Posterior cingulate gyrus (tissue), 11 donors: ENCODE measurements at places on chromosomes 4 and X.
A peak's percentile ranks its signal among the peaks of the same experiment; 100 is the strongest.

GRCh38 chrX:32289356-32289755 lies 922.0 kb downstream of the DMD start:
- no peak for DNase-seq

GRCh38 chr4:158065176-158065575 lies 107.6 kb downstream of the GASK1B start:
- DNase-seq = no peak

DNA sequence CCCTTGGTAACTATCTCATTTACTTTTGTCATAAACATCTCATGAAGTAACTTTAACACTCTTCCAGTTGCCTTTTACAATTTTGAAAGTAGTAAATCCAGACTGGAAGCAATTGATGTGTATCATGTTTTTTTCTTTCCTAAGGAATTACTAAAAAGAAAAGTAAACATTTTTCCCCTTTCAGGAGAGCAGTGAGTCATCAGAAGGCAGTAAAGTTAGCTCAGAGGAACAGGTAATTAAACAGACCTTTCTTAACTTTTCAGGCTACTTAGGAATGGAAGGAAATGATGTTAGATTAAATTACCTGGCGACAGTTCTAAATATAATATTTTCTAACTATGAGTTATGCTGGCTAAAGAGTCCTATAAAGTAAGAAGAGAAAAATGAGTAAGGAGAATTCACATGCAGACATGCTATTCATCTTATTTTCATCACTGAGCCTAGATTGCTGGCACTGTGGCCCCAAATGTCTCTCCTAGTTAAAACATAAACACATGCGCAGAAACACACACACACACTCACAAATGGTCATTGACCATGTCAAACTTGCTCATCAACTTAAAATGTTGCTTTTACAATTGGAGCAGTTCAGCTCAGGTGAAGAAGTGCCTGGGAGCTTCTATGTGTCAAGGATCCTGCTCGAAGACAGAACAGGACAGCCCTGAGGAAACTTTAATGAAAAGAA lies 9.3 kb downstream of the DMP1 start:
- DNase-seq = no peak

GRCh38 chr4:145199051-145199716 lies 18.8 kb upstream of the OTUD4 start:
- DNase-seq = no peak

DNA sequence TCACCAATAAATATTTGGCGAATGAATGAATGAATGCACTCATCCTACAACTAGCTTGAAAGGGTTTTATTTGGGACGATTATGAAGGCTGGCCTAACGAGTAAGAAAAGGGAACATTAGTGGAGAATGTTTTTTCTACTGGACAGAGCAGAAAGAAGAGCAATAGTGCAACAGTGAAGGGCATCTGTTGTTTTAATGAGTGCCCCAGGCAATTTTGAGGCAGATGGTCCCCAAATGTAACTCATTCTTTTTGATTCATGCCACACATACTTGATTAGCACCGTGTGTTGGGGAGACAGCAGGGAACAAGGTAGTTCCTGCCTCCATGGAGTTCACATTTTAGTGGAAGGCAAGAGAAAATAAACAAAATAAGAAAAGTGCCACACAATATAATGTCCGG lies 22.7 kb upstream of the INTS6L start:
- no peak for DNase-seq

DNA sequence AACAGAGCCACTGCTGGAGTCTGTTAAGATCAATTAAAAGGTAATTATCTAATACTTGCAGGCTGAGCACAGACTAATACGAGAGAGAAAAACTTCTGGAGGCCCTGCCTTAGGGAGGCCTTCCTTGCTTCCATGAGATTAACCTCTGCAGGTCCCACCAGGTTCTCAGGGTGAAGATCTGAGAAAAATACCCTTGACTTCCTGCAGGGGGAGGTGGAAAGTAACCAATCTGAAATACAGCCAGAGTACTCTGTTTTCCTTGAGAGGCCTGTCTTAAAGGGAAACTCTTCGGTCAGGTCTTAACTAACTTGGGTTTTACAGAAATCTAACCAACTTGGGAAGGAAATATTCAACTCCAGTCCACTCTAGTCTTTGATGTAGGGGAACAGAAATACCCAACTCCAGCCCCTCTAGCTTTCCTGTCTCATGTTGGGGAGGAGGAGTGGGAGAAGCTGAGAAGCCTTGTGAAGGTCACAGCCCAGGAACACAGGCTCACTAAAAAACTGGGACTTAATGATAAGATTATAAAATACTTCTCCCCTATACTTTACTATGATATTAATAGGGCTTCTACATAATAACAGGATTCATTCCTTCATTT lies 77.1 kb downstream of the TBCK start:
- no peak for DNase-seq

GRCh38 chr4:151114338-151114737 lies 14.9 kb downstream of the RPS3A start:
- no peak for DNase-seq

GRCh38 chr4:87046121-87046551 lies 111.3 kb downstream of the AFF1 start:
- no peak for DNase-seq

DNA sequence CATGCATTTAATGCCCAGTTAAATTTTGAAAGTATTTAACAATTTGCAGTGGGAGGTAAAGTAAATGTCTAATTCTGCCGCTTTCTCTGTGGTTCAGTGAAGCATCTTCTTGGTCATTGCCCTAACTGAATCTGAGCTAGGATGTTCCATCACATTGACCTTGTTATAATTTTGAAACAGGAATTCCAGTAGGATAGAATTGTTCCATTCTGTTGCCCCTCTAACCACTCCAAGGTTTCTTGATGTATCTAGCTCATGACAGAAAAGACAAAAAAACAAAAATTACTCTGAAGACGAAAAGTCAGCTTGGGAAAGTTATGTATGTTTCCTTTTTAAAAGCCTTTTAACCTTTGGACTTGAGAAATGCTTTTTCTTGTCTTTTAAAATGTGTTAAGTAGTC lies 297.0 kb upstream of the FAT1 start:
- no peak for DNase-seq

DNA sequence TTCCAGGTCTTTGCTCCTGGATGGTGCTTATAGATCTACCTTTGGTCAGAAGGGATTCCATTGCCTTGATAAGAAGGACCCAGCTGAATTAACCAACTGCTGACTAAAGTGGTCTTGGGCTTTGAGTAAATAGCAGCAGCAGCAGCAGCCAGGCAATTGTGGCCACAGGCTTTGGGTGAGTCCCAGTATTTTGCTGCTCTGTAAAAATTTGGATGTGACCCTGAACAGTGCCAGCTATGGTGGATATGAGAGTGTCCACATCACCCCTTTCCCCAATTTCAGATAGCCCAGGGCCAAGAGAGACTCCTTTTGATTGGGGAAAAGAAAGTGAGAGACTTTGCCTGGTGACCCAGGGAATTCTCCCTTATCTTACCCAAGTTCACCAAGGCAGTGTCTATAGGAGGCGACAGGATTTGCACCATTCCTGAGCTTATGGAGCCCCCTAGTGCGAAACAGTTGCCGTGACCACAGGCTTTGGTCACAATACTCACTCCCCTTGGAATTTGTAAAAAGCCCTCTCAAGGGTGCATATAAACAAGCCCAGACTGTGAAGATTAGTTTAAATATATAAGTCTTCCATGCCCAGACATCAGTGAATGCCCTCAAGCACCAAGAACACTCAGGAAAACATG lies 518.0 kb downstream of the TMA16 start:
- no peak for DNase-seq

- DNase-seq = no peak
Observed at GRCh38 chr4:22473268-22473667, 42.6 kb downstream of the ADGRA3 start.

GRCh38 chr4:102759831-102760644 lies 730 bp downstream of the MANBA start:
- no peak for DNase-seq

DNA sequence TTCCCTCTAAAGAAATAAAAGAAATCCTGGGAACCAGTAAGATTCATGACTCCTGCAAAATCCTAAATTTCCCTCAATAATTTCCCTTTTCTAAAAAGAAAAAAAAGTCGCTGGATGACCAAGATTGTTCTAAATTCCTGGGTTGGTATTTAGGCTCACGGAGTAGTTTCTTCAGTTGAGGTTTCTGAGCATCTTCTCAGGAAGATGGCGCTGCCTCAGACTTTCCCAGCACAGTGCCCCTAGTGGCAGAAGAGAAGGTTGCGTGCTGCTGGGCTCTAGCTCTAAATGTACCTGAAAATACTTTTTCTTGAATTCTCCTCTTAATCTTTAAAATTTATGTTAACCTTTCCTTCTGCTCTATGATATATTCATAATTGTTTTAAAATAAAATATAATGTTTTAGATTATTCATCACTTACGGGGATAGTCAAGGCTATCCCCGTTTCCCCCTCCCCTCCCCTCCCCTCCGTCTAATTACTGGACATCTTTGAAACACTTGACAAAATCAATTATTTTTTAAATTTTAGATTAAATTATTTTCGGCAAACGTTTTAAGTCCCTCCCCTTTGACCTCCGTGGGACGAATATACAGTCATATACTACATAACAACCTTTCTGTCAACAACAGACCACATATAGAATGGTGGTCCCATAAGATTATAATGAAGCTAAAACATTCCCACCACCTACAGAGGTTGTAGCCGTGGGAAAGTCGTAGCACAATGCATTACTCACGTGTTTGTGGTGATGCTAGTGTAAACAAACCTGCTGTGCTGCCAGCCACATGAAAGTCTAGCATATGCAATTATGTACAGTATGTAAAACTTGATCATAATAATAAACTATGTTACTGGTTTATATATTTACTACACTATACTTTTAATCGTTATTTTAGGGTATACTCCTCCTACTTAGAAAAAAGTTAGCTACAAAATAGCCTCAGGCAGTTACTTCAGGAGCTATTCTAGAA lies 41.0 kb upstream of the GATB start:
- DNase-seq = peak; percentile 11

DNA sequence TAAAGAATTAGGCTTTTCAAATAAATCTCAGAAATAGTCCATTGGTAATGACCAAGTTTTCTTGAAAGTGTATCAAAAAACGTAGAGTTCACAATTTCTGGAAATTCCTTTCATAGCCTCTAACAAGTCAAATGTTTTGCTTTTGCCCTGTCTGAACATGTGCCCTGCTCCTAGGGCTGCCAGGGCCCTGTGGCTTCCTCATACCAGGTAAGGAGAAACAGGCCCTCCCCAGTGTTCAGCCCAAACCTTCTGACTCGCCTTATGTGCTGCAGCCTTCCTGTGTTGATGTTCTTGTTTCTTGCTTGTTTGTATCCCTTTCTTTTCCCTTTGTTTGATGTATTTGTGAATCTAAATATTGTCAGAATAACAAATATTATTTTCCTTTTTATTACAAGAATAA lies 146.1 kb upstream of the PACRGL start:
- DNase-seq = no peak

DNA sequence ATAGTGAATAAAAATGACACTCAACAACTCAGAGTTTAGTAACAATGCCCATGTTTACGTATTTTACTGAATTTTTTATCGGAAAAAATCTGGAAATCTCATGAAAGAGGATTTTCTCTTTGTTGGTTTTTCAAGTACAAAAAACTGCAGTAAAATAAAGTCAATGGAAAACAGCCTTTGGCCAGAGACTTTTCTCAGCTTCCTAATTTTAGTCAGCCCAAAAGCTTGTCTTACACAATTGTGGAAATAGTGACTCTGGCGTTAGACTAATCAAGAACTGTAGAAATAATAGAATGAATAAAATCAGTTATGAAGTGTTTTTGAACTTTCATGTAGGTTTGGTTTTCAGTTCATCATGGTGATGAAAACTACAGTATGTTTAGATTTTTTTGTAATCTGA lies 234.7 kb downstream of the DKK2 start:
- DNase-seq = no peak

DNA sequence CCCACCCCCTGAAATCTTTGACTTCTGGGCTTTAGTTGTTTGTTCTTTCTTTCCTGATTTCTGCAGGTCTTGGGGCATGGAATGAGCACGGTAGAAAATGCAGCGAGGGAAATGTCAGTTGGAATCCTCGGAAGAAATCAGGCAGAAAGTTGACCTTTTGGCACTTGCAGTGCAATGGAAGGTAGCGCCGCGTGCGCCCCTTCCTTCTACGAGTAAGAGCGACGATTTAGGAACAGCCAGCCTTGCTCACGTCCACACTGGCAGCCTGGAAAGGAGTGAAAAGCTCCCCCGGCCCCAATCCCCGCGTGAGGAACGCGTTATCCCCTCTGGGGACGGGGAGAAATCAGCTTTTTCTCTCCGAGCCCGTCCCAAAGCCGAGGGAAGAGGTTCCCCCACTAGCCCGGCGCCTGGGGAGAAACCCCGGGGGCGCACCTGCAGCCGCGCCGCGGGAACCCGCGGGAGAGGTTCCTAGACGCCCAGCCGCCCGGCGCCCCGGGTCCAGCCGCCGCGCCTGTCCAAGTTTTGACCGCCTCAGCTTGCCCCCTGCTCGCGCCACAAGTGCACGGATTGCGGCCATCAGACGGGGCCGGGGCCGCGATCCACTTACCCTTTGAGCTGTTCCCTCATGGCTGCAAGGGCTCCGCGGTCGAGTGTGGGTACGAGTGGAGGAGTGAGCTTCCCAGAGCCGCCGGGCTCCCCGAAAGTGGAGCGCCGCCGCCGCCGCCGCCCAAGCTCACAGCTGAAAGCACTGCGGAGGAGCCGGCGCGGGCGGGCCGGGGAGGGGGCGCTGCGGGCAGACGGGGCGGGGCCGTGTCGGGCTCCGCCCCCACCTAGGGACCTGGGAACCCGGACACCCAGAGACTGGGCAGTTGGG lies 194.6 kb upstream of the FTHL17 start:
- DNase-seq = peak; percentile 61

- no peak for DNase-seq
Observed at GRCh38 chr4:27828843-27829242, 968.2 kb downstream of the STIM2 start.

DNA sequence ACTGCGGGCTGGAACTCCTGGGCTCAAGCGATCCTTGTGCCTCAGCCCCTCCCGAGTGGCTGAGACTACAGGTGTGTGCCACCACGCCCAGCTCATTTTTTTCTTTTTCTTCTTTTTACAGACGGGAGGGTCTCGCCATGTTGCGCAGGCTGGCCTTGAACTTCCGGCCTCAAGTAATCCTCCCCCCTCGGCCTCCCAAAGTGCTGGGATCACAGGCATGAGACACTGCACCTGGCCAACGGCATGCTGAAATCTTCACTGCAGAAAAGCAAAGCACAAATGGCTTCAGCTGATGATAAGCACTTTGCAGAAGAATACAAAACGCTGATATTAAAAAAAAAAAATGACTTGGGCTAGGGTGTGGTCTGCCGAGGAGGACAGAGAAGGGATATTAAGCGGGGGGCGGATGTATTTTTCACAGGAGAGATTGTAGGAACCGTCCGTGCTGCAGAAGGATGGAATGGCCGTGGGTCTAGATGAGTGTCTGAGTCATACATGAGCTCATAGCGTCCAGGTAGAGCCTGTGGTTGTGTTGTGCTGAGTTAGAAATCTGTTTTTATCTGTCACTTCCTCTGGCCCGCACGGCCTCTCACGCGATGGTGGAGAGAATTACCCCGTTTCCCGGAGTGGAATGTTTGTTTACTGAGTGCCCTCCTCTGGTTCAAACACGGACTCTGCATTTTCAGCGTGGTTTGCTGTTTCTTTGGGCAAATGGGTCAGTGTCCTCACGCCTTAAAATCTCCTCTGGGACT lies 8.5 kb upstream of the AKAP17A start:
- DNase-seq = no peak
